ENCODE measurements at places on chromosomes 2 and 18.
A peak's percentile ranks its signal among the peaks of the same experiment; 100 is the strongest.

- no peak for DNase-seq
Observed at GRCh38 chr2:213496226-213496625, 212.0 kb downstream of the SPAG16 start.

- DNase-seq = no peak
Observed at GRCh38 chr18:76963936-76964335, 141.6 kb downstream of the ZNF236 start.

DNA sequence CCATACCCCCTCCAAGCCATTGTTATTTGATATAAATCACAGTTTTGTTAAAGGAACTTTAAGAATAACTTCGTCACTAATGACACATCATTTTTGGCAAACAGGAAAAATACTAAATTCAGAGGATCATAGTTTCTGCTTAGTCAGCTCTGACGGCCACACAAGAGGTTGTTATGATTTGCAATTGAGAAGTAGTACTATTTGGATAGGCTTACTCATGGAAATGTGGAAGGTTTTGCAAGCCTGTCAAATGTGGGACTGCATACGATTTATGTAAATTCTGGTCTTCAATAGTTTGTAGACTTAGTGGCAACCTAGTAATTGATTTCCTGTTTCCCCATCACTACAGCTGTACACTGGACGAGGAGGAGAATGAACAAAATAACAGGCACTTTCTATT lies 108.1 kb downstream of the ARHGEF33 start:
- peak; percentile 61 for DNase-seq

DNA sequence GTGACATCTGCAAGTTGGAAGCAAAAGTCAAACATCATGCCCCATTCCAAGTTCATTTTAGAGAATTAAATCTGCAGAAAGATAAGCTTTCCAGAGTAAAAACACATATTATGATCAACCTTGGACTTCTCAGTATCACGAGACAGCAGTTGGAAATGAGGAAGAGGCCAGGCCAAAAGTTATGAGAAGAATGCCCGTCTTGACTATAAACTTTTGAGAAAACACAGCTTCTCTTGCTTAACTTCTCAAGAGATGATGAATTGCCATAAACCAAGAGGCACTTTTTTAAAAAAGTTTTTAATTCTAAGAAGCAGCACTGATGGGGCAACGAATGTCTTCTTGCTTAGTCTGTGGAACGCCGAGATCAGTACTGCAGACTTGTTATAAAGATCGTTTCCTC lies 52.6 kb upstream of the NFU1 start:
- peak; percentile 90 for DNase-seq

GRCh38 chr18:25327584-25327983 lies 24.4 kb downstream of the ZNF521 start:
- DNase-seq = peak; percentile 86

GRCh38 chr18:63774511-63774910 lies 707 bp upstream of the SERPINB7 start:
- DNase-seq = no peak

- no peak for DNase-seq
Observed at GRCh38 chr2:175630280-175631244, 371.5 kb downstream of the LNPK start.

DNA sequence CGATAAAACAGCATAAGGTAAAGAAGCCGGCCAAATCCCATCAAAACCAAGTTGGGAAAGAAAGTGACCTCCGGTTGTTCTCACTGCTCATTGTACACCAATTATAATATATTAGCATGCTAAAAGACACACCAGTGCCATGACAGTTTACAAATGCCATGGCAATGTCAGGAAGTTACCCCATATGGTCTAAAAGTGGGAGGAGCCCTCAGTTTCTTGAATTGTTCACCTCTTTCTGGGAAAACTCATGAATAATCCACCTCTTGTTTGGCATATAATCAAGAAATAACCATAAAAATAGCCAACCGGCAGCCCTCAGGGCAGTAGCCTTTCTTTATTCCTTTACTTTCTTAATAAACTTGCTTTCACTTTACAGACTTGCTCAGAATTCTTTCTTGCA lies 544.9 kb upstream of the SETBP1 start:
- DNase-seq = no peak

DNA sequence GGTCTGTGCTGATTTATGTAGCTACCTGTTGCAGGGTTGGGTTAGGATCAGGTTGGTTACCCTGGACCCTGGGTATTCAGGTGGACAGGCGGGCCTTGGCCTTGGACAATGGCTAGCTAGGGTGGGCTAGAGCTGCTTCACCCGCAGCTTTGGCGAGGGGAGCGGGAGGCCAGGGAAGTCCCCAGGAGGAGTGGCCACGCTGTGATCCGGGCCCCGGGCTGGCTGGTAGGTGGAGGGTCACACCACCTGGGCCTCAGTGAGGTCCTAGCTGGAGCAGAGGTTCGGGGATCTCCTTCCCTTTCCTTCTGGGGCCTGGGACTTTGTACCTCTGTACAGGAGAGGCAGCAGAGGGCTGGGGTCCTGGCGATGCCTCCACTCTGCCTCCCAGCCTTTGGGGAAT lies 9.8 kb downstream of the RTP5 start:
- no peak for DNase-seq

All from umbilical cord (tissue), 2 donors.